ENCODE measurements at places on chromosomes 2 and 18.
A peak's percentile ranks its signal among the peaks of the same experiment; 100 is the strongest.

DNA sequence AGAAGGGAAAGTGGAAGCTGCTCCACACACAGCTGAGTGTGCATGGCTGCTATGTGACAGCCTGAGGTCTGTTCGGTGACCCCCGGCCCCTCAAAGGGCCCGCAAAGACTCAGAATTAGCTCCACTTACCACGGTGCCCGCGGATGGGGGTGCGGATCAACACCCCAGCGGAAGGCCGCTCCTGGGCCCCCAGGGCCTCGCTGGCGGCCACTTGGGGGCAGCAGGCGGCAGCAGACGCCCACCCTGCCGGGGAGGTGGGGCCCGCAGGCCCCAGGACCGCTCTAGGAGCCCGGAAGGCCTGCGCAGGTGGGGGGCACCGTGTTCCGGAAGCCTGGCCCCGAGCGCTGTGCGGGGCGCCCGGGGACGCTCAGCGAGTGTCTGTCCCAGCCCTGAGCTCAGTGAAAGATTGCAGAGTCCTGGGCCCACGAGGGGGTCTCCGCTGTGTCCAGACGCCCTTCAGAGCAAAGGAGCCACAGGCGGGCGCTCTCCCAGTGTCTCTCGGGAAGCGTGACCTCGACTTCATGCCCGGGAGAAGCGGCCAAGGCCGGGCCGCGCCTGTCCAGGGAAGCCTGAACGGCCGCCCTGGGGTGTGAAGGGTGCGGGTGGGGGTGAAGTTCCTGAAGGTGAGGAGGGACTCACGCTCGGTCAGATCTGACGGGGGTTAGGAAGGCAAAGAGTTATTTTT is 118.7 kb downstream of the VAPA start:
- DNase-seq = no peak

- DNase-seq = no peak
Measured at GRCh38 chr18:33583901-33584300, 5.9 kb downstream of the ASXL3 start.

GRCh38 chr18:54776282-54776977 is 51.8 kb upstream of the RAB27B start:
- peak; percentile 88 for DNase-seq

DNA sequence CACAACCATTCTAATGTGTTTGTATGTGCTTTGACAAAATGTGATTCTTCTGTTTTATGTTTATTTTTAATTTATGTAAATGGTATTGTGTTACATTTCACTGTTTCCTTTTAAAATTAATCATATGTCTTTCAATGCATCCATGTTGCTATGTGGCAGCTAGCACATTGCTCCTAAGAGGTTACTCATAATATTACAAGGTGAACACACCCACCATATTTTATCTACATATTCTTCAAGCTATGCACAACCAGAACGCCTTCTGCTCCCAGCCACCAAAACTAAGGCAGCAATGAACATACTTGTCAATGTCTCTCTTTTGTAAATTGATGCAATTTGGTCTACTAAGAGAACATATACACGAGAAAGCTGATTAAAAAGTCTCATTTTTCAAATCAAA is 160.6 kb upstream of the OSR1 start:
- DNase-seq = no peak

- DNase-seq = no peak
Measured at GRCh38 chr2:186496401-186496800, 10.3 kb downstream of the ZC3H15 start.

- no peak for DNase-seq
Measured at GRCh38 chr2:104429639-104430358, 424.1 kb upstream of the POU3F3 start.

GRCh38 chr2:174878537-174879147 is 114.4 kb upstream of the CHRNA1 start:
- peak; percentile 29 for DNase-seq

DNA sequence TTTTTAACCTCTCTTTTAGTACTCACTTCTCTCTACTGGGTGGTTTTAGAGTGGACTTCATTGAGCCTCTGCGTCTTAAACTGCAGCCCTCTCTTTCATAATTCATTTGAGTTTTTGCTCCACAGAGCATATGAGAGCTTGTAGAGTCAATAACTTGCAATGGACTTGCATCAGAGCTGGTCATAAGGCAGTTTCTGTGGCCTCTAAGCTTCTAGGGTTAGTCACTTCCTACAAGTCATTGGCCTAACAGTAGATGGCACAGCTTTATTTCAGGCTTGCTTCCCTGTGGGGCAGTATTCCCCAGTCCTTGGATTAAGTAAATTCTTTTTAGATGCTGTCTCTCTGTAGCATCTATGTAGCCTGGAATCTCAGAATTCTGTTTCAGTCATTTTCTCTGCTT is 1435.7 kb downstream of the LRP1B start:
- no peak for DNase-seq

- DNase-seq = no peak
Measured at GRCh38 chr2:145070703-145071102, 550.8 kb upstream of the ZEB2 start.

GRCh38 chr18:36464126-36464651 is 166.7 kb downstream of the FHOD3 start:
- no peak for DNase-seq

DNA sequence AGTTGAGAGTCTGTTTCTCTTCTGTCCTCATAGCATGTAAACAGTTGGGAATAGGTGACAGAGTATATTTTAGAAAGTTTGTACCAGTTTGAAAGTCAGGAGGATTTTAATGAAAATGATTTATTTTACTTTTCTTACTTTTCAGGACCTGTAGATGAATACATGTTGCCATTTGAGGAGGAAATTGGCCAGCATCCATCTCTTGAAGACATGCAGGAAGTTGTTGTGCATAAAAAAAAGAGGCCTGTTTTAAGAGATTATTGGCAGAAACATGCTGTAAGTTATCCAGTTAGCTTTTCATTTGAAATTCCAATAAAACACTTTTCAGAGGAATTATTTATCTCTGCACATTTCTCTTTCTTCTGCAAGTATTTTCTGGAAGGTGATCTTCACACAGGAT is 81.1 kb downstream of the ACVR2A start:
- DNase-seq = no peak

- DNase-seq = no peak
Measured at GRCh38 chr2:56009758-56010458, 86.3 kb upstream of the EFEMP1 start.

DNA sequence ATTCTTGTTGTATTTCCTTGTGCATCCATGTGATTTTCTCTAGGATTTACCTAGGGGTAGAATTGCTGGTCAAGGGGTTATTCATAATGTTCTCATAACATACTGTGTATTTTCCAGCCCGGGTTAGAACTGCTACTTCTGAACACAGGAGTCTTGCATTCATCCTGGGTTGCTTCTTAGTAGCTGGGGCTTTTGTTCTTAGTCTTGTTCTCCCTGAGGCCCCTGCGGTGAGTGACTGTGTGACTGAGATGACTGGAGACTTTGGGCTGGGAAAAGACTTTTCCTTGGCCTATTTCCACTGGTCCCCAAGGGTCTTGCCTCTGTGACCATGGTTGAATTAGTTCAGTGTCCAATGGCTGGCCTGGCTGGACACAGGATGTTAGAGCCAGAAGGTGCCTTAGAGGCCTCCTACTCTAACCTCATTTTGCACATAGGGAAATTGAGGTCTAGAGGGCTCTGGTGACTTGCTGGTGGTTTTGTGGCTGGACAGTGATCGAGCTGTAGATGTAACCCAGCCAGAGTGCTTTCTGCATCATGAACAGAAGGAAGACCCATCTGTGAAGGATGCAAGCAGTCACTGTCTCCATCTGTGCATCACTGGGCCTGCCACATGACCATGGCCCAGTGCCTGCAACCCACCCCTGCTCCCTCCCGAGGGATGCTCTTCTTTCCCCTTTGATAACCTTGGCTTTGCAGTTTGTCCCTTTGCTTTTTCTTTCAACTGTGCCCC is 233.3 kb downstream of the FHOD3 start:
- DNase-seq = no peak

DNA sequence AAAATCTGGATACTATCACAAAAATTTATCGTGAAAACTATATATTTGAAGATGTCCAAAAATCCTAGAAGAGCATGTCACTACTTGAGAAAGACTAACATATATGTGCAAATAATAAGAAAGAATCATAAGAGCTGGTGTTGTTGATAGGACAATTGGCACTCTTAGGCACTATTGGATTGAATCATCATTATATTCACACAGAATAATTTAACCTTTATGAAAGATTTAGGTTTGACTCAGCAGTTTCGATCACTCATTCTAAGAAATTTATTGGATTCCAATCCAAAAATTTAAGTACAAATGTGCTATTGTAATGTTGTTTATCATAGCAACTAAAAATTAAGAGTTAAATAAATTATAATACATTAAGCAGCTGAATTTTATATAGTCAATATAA is 503.6 kb downstream of the SPAG16 start:
- no peak for DNase-seq

- DNase-seq = no peak
Measured at GRCh38 chr18:74896390-74896991, 298.8 kb downstream of the ZNF407 start.

GRCh38 chr2:96287273-96287856 is 18.0 kb downstream of the SNRNP200 start:
- DNase-seq = no peak

GRCh38 chr2:58891828-58892377 is 650.8 kb upstream of the FANCL start:
- DNase-seq = no peak

GRCh38 chr18:10798727-10799550 is 273.1 kb downstream of the NAPG start:
- DNase-seq = no peak

GRCh38 chr2:121037480-121037879 is 247.5 kb downstream of the TFCP2L1 start:
- no peak for DNase-seq

DNA sequence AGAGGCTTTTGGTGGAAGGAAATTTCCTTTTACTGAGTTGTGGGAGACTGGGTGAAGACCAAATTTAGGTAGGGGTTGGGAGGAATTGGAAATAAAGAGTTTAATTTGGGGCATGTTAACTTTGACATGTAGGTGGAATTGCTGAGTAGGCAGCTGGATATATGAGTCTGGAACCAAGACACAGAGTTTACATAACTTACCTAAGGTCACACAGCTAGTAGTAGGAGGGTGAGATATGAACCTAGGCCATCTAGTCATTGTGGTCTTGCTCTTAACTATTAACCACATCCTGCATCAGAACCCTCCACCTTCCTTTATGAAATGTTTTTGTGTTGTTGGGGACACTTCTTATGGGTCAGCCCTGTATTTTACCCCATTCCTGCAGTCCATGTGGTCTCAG is 113.1 kb downstream of the ICOS start:
- DNase-seq = no peak

GRCh38 chr18:46407486-46408166 is 249.4 kb downstream of the LOXHD1 start:
- DNase-seq = no peak

- DNase-seq = no peak
Measured at GRCh38 chr2:176161825-176162626, 4.9 kb downstream of the HOXD3 start.

DNA sequence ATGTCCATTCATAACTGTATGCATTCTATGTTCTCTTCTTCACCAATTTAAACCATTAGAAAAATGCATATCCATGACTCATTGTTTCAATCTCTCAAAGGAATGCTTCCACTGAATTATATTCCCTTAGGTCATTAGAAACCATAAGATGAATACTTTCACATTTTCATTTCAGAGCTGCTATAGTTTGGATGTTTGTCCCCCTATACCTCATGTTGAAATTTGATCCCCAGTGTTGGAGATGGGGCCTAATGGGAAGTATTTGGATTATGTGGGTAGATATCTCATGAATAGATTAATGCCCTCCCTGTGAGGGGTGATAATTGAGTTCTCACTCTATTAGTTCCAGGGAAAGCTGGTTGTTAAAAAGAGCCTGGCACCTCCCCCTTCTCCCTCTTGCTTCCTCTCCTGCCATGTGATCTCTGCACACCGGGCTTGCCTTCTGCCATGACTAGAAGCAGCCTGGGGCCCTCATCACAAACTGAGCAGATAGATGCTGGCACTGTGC is 35.7 kb downstream of the THUMPD2 start:
- no peak for DNase-seq

DNA sequence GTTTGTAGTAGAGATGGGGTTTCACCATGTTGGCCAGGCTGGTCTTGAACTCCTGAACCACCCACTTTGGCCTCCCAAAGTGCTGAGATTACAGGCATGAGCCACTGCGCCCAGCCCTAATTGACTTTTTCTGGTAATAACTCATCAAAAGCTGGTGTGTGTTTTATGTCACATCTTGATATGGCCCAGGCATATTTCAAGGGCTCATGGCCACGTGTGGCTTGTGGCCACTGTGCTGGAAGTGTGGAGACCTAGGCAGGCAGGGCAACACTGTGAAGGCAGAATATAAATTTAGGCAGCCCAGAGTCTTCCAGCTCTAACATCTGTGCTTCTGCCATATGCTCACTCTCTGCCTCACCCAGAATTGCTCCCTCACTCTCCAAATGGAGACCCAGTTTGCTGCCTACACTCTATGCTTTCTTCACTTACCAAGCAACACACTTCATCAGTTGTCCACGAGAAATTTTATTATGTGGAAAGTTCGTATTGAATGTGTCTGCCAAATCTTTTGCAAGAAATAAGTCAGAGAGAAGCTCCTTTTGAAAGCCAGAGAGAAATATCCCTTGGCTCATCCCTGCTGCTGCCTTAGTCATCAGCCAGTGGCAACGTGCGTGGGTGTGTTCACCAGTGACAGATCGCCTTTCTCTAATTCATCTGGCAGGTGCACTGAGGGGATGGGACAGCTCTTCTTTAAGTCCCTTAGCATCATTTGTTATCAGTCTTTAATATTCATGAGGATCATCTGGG is 129.4 kb upstream of the CXCR4 start:
- DNase-seq = no peak

DNA sequence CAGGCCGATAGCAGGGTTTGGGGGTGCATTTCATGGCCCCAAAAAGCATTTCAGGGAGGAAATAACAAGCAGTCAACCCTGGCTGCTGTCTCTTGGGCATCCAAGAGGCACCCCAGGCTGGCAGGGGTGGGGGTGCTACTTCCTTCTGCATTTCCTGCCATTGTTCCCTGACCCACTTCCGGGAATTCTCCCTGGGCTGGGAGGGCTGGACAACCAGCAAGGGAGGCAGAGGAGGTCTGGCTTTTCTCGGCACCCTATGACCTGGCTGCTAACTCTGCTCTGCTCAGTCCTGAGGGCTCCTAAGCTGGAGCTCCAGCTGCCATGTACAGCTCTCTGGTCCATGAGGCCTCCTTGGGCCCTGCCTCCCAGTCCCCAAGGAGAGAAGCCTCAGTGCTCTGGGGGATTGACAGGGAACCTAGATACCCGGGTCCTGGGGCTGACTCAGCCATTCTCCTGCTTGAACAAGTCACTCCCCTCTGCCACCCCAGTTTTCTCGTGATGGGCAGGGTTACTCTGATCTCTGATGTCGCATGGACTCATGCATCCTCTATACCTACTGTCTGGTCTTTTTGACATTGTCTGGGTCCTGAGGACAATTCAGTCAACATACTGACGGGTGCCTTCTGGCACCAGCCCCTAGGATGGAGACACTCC is 47.2 kb downstream of the DYSF start:
- DNase-seq = no peak

- no peak for DNase-seq
Measured at GRCh38 chr2:165479856-165480255, 10.4 kb downstream of the CSRNP3 start.

- DNase-seq = no peak
Measured at GRCh38 chr2:201208563-201209252, 25.8 kb downstream of the CASP10 start.

- DNase-seq = no peak
Measured at GRCh38 chr2:30194421-30194820, 36.9 kb upstream of the LBH start.
